ENCODE measurements at places on chromosomes 16 and 17.
A peak's percentile ranks its signal among the peaks of the same experiment; 100 is the strongest.

DNA sequence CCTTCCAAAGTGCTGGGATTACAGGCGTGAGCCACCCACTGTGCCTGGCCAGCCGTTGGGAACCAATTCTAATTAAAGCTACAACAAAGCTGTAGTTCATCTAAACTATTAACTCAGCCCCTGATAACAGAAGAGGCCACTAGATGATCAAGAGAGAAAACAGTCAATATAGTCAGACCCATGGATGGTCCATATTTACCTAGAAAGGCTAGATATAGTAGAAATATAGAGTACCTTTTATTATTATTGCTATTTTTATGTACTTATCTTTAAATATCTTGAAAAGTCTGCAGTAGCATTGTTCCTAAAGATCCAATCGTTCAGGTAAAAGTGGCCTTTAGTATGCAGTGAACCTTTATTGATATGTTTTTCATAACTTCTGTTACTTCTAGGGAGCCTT, 43.2 kb downstream of the RNF213 start:
- no peak for DNase-seq

DNA sequence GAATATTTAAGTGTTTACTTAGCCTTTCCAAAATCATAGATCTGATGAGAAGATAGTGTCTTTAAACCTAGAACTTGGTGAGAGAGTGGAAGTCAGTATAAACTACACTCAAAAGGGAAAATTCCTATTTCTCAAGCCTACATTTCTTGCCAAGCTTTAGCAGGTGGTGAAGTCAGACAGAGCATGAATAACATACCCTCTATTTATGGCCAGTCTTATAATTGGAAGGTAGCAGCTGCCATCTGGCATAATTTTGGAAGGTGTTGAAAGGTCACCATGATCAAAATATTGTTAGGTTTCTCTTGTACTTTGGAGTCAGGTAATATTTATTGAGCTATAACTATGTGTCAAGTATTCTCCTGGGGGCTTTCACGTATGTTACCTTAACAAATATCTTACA, 729.3 kb upstream of the KIF2B start:
- DNase-seq = no peak

GRCh38 chr17:48497103-48497502, 33.7 kb downstream of the HOXB1 start:
- DNase-seq = no peak

DNA sequence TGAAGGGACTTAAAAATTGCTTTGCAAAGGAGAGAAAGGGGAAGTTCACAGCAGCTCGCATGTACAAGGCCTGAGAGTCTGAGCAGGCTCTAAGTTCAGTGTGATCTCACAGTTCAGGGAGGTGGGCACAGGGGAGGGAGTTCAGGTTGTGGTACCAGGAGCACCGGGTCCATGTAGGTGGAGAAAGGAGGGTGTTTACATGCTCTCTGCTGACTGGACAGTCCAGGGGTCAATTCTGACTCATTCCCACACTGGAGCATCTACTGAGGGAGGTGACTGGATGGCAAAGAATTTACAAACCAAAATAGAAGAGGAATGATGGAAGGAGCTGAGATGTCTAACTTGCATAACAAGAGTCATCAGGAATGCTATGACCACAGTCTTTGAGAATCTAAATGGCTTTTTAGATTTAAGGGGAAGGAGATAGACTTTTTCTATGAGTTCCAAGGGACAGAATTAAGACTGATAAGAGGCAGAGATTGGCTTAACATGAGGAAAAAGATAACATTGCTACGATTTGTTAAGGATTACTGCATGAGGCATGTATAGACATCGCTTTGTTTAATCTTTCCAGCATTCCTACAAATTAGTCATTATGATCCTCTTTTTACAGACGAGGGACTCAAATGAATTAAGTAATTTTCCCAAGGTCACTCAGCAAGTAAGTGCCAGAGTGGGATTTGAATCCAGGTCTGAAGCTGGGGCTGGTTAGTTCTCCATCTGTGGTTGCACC, 29.9 kb downstream of the MIS12 start:
- DNase-seq = no peak

GRCh38 chr16:2838928-2839327, 8.8 kb downstream of the ZG16B start:
- peak; percentile 65 for DNase-seq

DNA sequence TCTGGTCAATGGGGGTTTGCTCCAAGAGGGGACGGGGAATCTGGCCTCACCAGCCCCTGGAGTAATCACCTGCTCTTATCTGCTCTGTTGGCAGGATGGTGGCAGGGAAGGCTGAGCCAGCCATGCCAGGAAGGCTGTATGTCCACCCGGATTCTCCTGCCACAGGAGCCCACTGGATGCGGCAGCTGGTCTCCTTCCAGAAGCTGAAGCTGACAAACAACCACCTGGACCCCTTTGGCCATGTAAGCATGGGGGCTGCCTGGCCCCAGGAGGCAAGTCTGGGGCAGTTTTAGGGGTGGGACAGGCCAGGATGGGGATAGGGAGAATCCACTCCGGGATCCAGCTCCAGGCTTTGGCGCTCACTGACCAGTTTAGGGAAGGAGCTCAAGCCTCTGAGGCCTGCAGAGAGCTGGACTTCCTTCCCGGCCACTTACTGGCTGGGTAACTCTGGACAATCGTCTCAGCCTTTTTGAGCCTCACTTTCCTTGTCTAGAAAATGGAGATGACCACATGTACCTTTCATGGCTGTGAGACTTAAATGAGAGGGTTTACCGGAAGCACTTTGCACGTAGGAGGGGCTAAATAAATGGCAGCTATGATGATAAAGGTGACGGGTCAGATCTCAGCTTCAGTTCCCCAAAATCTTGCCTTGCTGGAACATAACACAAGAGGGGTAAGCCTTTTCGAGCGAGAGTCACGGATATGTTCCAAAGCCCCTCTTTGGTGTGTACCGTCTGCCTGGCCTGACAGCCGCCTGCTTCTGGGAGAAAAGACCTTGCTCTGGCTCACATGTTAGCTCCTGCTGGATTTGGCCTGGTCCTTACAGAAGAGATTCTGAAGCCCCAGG, 15.4 kb downstream of the TBX4 start:
- DNase-seq = no peak

DNA sequence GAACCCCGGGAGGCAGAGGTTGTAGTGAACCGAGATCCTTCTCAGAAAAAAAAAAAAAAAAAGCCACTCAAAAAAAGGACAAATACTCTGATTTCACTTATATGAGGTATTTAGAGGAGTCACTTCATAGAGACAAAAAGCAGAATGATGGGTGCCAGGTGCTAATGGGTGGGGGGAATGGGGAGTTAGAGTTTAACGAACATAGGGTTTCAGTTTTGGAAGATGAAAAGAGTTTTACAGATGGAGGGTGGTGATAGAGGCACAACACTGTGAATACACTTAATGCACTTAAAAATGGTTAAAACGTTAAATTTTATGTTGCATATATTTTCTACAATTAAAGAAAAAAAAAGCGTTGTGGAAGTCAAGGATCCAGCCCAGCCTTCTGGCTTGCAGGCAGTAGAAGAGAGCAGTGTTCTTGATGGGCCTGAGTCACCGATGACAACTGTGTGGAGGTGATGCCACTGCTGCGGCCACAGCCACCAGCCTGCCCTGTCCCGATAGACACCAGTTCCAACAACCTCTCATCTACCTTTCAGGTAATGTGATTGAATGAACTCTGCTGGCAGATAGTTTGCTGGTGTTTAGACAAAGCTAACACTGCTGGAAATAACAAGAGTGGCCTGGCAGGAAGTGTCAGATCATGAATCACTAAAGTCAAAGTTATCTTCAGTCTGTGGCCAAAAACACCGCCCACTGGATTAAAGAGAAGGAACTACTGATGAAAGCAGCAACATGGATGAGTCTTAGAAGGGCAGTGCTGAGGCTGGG, 49.9 kb upstream of the COX10 start:
- no peak for DNase-seq

DNA sequence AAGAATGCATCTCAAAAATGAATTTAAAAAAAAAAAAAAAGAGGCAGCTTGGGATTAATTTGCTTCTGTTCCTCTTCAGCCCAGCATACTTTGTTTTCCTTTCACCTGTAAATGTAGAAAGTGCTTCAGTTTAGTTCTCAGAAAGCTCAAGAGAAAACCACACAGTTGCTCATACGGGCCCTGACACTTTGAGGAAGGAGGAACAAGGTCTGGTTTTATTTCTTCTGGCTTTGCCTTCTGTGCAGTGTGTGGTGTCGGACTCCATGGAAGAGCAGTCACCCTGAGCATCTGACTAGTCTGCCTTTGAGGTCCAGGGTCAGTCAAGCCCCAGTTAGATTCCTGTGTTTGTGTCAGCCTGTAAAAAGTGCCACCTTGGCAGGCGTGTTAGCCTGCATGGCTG, 27.6 kb downstream of the NMT1 start:
- DNase-seq = no peak

DNA sequence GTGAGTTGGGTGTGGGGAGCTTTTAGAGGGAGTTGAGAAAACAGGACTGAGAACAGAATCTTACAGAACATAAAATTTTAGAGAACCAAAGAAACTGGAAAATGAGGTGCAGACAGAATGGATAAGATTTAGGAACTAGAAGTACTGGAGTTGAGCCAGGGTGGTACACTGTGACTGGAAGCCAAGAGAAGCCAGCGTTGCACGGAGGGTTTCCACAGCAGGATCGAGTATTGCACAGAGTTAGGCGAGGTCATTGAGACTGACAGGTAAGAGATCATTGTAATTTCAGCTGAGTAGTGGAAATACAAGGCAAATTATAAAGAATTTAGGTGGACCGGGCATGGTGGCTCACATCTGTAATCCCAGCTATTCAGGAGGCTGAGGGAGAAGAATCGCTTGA, 6.6 kb downstream of the GSDMA start:
- no peak for DNase-seq

DNA sequence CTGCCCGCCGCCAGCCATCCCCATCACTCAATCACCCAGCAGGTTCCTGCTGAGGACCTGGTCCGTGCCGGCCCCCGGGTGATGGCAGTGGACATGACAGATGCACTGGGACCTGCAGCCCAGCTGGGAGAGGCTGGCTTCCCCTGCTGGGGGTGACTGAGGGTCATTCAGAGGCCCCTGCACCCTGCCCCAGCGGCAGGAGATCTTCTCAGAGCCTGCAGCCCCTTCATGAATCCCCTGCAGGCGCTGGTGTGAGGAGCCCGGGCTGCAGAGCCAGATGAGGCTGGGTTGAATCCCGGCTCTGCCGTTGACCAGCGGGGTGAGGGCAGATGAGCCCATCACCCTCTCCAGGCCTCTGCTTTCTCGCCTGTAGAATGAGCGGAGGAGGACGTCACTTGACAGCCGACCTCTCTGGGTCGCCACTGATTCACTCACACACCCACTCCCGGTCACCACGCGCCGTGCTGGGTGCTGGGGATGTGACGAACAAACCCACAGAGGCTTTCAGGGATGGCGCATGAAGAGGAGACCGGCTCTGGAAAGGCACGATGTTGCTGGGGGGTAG, 95.2 kb upstream of the CIBAR2 start:
- DNase-seq = no peak

DNA sequence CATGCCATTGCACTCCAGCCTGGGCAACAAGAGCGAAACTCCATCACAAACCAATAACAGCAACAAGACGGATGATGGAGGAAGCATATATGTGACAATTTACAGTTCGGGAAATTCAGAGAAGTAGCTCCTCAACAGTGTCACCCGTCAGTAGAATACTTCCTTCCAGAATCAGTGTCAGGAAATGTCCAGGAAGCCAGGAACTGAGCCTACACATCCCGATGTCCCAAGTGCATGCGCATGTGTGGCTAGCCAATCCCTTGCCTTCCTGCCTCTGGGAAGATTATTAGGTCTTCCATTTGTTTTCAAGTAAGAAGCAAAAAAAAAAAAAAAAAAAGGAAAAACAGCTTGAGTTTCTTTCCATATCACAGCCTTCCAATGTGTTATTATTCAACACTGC, 1.4 kb upstream of the PITPNC1 start:
- DNase-seq = no peak

DNA sequence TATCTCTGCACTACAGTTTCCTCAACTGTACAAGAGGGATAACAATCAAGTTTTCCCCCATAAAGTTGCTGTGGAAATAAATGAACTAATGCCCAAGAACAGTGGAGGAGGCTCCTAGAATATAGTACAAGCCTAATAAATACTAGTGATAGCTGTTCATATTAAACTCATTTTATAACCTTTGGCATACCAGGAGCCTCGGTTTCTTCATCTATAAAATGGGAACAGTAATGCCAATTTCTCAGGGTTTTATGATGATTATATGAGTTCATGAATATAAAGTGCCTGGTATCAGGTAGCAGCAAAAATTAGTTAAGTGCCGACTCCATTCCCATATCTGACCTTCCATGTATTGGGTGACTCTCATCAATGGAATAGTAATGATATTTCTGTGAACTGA, 311.1 kb upstream of the MAF start:
- DNase-seq = no peak

DNA sequence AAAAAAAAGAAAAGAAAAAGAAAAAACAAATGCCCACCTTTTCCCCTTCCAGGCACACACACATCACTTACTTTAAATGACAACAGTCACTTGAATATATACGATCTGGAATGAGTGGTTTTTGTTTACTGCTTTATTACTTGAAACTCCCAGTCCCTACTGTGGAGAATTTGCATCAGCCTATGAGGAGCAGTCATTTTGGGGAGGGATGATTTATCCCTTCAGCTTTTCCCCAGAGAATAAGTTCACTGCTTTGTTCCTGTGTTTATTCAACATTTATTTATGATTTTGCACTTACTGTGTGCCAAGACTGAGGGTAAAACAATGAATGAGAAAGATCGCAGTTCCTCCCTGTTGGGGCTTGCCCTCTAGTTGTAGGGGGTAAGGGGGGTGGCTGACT, 4.7 kb upstream of the ZNF423 start:
- DNase-seq = no peak

GRCh38 chr17:57528058-57528451, 217.0 kb downstream of the CCDC182 start:
- DNase-seq = no peak

- DNase-seq = peak; percentile 87
Observed at GRCh38 chr17:28684963-28685362, 23.0 kb downstream of the SUPT6H start.

- DNase-seq = no peak
Observed at GRCh38 chr17:65095465-65095864, 38.9 kb upstream of the GNA13 start.

- no peak for DNase-seq
Observed at GRCh38 chr17:35568561-35568960, 7.9 kb upstream of the SLFN14 start.

- DNase-seq = no peak
Observed at GRCh38 chr17:83096401-83097224, 17.2 kb downstream of the METRNL start.

DNA sequence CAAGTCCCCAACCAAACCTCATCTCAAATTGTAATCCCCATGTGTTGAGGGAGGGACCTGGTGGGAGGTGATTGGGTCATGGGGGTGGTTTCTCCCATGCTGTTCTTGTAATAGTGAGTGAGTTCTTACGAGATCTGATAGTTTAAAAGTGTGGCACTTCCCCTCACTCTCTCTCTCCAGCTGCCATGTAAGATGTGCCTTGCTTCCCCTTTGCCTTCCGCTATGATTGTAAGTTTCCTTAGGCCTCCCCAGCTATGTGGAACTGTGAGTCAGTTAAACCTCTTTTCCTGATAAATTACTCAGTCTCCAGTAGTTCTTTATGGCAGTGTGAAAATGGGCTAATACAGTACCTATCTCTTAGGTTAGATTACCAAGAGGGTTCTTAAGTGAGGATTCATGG, 5.8 kb downstream of the PMFBP1 start:
- DNase-seq = no peak

- no peak for DNase-seq
Observed at GRCh38 chr17:7208027-7208571, 11.5 kb downstream of the DLG4 start.
